ENCODE measurements at places on chromosomes 3 and 15.

DNA sequence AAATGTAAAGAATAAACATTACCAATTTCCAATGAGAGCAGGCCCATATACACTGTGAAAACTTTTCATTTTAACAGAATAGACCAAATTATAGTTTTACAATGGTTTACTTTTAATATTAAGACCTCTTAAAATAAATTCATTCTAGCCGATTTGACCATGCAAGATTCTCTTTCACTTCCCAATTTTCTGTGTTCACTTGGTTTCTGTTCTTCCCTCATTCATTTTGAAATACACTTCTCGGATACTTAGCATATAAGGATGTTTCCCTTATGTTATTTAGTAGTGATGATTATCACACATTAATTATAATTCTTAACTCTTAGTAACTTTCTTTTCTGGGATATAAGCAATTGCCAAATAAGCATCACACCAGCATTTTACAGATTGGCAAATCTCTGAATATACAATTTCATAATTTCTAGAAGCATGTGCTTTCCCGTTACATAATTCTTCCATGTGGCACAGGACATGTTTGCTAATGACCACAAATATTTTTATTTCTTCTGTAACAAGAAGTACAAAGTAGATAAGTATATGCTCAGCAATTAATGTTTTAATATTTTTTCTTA is 13.9 kb downstream of the OR5H15 start:
- DNase-seq: no peak

GRCh38 chr15:52318729-52319500 is 23.3 kb upstream of the MYO5C start:
- no peak for DNase-seq

DNA sequence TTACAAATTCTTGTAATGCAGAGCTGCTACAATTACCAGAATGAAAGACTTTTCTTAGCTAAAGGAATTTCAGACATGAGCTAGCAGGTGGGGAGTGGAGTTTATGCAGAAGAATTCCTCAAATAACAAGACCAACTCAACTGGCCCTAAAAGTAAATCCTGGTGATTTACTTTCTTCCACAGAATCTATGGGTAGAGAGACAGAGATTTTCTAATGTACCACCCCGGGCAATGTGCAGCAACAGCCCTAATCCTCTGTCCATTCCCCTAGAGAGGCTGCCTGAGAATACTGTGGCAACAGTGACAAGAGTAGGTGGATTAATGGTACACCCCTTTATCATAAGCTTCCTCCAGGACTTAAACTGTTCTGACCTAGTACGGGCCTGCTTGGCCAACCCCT is 55.2 kb downstream of the AQR start:
- DNase-seq: no peak

DNA sequence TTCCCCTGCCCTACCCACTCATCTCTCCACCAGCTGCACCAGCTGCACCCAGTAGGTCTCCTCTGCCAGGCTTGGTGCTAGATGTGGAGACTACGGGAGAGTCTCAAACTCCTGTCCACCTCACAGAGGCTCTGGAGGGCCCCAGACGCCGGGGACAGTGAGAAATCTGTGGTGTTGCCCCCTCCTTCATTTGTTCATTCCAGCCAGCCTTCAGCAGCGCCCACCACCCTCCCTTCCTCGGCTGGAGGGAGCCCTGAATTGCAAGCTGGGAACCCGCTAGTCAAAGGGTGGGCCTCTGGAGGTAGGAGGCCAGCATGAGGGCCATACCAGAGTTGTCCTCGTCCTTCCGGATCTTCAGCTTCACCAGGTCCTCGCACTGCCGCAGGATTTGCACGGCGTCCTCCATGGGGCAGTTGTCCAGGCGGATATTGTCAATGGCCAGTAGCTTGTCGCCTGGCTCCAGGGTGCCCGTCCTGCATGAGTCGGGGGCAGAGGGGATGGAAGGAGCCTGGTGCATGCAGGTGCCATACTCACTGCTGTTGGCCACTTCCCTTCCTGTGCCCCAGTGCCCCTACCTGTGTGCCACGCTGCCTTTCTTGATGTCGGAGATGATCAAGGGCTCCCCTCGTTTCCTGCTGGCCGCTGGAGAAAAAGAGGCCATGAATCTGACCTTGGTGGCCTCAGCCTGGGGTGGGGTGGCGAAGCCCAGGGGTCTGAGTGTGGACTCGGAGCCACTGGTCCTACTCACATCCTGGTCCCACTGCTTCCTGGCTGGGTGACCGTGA is 29.1 kb downstream of the GRIP2 start:
- DNase-seq: no peak

- DNase-seq: no peak
Observed at GRCh38 chr3:78338405-78338804, 1298.5 kb downstream of the ROBO2 start.

- no peak for DNase-seq
Observed at GRCh38 chr15:41230345-41230649, 260 bp downstream of the EXD1 start.

DNA sequence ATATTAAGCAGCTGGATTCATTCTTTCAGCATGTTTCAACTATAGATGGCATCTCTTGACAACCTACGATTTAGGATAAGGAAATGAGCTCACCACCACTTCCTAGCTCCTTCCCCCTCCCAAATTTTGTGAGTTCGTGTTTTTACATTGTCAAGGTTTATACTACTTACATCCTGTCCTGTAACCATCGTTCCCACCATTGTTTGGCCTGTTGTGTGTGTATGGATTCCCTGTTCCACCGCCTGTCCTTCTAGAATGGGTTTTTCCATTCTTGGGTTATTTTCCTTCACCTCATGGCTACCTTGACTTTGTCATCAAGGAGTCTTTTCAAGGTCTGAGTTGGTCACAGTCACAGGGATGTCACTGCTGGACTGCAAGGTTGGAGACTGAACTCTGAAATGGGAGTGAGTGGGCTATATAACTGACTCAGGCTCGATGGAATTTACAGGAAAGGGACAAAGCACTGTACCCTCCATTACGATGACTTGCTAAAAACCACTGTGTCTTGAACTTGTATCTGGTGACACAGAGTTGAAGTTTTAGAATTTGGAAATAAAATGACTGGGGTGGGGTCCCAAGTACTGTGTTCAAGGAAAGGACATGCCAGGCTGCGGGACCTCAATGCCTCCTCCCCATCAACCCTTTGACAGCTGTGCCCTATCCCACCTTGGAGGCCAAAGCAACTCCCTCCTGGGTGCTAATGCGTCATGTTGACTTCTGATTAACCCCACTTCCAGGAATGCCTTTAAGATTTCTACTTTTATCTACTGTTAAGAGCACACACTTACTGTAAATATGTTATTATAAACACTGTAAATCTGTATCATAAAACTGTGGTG is 66.8 kb upstream of the BLM start:
- no peak for DNase-seq

- DNase-seq: no peak
Observed at GRCh38 chr3:31695280-31696008, 162.7 kb downstream of the STT3B start.

- no peak for DNase-seq
Observed at GRCh38 chr3:161977063-161977462, 480.5 kb downstream of the OTOL1 start.

GRCh38 chr15:48500595-48500994 is 144.9 kb downstream of the FBN1 start:
- no peak for DNase-seq

DNA sequence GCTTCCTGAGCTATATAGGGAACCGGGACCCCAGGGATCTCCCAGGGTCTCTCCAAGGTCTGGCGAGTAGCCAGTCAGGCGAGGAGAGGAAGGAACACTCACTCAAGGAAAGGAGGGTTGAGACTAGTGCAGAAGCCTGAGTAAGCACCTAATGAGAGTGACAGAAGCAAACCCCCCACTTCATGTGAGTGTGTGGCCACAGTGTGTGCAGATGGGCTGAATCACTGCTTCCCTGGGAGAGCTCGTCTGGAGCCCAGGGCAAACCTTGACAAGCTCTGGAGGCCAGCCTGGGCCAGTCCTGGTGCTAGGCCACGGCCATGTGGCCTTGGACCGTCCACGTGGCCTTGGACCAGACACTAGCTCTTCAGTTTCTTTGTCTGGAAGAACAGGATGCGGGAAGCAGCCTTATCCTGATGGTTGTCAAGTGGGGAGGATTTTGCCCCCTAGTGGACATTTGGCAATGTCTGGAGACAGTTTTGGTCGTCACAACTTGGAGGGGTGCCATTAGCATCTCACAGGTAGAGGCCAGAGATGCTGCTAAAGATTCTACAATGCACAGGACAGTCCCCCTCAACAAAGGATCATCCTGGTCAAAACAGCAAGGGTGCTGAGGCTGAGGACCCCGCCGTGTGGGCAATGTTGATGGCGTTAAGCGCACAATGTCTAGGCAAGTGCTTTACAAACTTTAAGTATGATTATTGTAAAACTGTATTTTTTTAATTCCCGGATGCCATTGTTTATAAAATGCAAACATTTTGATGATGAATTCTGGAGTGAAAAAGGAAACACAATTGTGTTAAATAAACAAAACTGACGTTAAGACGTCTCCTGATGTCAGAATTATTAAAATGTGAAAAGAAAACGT is 34.8 kb upstream of the CTSH start:
- DNase-seq: no peak

- no peak for DNase-seq
Observed at GRCh38 chr3:156516961-156517360, 38.0 kb downstream of the SSR3 start.

GRCh38 chr3:45558431-45558830 is 36.1 kb upstream of the LIMD1 start:
- DNase-seq: no peak

- DNase-seq: peak; percentile 8
Observed at GRCh38 chr3:150227839-150228238, 180.3 kb upstream of the TSC22D2 start.

- DNase-seq: no peak
Observed at GRCh38 chr15:94387849-94388441, 156.6 kb downstream of the MCTP2 start.

GRCh38 chr3:107855710-107856109 is 235.1 kb downstream of the CD47 start:
- DNase-seq: no peak

GRCh38 chr3:53833053-53833645 is 13.1 kb downstream of the CHDH start:
- DNase-seq: no peak

DNA sequence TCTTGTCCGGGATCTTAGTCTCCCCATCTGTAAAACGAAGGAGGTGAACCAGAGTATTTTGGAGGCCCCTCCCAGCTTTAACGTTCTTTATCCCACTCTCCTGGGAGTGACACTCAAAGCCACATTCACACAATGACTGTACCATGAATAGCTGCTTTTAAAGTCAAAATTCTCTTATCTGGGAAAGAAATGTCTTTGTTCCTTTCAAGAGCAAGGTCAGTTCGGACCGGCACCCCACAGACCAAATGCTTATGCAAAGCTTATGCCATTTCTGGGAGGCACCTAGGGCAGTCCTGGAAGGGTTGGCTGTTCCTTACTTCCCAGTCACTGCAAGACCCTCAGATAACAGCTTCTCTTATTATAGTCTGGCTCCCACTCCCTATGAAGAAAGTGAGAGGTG is 53.5 kb upstream of the WNT5A start:
- no peak for DNase-seq

- DNase-seq: no peak
Observed at GRCh38 chr3:63910001-63910400, 2.2 kb downstream of the SCAANT1 start.

DNA sequence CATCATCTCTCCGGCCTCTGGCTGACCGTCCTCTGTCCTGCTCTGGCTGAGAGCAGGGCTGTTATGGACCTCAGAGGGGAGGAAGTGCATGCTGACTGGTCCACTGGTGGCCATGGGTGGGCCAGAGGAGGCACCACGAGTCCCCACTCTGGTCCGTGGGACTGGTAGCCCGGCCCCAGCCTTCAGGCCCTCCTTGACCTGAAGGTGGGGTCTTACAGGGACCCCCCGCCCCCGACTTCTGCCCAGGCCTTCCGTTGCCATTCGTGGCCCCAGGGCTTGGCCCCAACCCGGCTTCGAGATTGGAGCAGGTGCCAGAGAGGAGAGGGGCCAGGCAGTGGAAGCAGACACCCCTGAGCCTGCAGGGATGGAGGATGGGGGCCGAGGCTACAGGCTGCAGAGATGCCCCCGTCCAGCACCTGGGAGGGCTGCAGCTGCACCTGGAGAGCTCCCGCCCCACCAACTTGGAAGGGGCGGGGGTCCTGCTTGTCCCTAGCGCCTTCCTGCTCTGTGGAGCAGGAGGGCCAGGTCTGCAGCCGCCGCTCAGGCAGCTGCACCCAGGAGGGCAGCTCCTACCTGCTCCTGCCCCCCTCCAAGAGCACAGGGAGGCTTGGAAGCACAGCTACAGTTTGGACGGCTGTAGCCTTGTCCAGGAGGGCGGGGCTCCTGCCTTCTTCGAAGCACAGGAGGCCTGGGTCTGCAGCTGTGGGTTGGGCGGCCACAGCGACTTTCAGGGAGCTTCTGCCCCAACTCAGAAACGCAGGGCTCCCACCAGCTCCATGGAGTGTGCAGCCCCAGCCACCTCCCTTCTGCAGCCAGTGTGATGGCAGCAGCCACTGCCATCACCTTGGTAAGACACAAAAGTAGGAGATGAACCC is 142.5 kb downstream of the KLF13 start:
- no peak for DNase-seq

GRCh38 chr3:67976663-67977062 is 322.3 kb upstream of the SUCLG2 start:
- no peak for DNase-seq

DNA sequence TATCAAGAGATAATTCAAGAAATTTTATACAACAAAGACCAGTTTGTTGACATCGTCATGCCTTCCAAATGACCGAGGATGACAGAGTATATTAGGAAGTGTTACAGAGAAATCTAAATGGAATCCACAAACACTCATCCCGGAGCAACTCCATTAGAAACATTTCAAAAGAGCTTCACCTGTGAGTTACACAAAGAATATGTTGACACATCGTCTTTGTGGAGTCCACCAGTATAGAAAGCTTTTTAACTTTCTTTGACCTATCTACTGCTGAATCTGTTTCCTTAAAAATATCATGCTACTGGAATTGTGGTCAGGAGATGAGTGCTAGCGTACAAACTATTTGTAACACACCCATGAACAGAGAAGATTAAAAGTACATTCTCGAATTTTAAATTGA is 130.4 kb downstream of the SUCLG2 start:
- DNase-seq: no peak

DNA sequence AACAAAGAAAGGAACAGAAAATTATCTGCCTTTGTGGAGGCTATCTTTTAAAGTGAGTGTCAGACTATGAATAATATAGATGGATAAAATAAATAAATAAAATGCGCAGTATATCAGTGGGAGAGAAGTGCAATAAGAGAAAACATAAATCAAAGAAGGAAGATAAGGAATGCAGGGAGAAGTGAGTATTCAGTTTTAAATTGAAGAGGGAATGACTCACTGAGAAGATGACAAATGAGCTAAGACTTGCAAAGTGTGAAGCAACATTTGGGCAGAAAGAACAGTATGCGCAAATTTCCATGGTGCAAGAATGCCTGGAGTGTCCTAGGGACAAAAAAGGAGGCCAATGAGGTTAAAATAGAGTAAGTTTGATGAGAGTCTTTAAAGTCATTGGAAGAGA is 1300.1 kb upstream of the ALCAM start:
- DNase-seq: no peak

GRCh38 chr3:105805404-105805803 is 63.4 kb downstream of the CBLB start:
- DNase-seq: no peak

GRCh38 chr3:180229113-180229512 is 192.4 kb upstream of the PEX5L start:
- DNase-seq: no peak

- DNase-seq: peak; percentile 28
Observed at GRCh38 chr3:112111785-112112402, 21.2 kb downstream of the GCSAM start.
